ENCODE measurements at places on chromosomes 11 and 22.

GRCh38 chr11:14835496-14836492 lies 56.2 kb downstream of the CYP2R1 start:
- DNase-seq = no peak

- no peak for DNase-seq
Observed at GRCh38 chr11:105738251-105738650, 128.4 kb downstream of the GRIA4 start.

- DNase-seq = no peak
Observed at GRCh38 chr11:106001304-106002012, 20.6 kb downstream of the MSANTD4 start.

DNA sequence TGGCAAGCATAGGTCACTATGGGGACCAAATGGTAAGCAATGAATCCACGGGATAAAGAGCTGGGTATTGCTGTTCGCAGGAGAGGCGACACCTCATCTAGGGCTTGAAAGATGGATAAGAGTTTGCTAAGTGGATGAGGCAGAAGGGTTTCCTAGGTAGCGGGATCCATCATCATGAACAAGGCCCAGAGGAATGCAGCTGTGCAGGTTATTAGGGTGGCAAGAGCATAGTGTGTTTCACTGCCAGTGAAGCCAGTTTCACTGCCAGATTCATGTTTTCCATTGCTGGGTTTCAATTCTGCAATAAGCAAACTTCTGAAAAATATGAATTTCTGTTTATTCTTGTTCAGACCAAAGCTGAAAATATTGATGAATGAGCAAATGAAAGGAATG lies 27.2 kb downstream of the WEE1 start:
- DNase-seq = no peak

DNA sequence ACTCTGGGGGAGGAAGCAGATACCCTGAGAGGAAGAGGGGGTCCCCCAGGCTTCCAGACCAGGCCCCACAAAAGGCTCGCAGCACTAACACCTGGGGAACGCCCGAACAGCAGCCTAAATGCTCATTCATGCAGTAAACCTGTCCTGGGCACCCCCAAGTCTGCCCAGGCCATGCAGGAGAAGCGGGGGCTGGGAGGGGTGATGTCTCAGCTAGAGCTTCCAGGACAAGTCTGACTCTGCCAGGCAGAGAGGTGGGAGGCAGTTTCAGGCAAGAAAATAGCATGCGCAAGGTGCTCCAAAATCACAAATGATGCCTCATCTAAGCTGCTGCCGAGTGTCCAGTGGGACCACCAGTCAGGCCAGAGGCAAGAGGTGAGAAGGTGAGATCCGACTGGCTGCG lies 14.6 kb downstream of the CABP7 start:
- DNase-seq = no peak

- DNase-seq = no peak
Observed at GRCh38 chr11:121524233-121524631, 71.5 kb upstream of the SORL1-AS1 start.

DNA sequence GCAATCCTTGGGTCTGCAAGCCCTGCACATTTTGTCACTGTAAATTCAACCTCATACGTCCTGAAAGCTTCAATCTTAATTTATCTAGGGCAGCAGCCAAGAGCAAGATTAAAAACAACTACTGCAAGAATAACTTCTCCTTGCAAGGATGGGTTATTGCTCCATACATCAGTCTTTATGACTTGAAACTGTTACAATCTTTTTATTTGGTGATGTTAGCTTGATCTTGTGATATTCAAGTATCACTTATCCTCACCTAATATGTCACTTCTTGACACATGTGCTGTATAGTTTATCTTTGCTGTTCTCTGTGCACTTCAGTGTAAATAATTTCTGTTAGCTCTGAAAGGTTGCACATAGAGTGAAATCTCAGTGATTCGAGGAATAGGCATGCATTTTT lies 14.7 kb upstream of the APLP2 start:
- no peak for DNase-seq

- DNase-seq = no peak
Observed at GRCh38 chr11:75867778-75868374, 52.9 kb downstream of the UVRAG start.

Measured in T-helper 22 cell (primary cell).